ENCODE measurements at places on chromosomes 12 and 14.

DNA sequence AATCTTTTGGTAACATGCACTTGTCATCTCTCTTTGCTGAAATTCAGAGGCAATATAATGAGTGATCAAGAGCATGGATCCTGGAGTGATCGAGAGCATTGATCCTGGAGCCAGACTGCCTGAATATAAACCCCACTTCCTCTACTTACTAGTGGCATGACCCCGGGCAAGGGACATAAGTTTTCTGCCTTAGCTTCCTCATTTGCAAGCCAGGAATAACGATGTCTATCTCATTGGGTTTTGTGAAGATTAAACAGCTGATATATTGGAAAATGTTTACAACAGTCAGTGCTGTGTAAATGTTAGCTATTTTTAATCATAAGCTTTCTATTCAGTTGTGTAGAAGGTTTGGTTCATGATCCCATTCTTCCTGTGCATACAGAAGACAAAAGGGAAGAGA, 2.4 kb upstream of the CSRNP2 start:
- DNase-seq: no peak

GRCh38 chr12:126830778-126831680, 1435.9 kb upstream of the TMEM132C start:
- no peak for DNase-seq

GRCh38 chr12:124015494-124016461, 42.8 kb downstream of the ZNF664 start:
- DNase-seq: no peak

GRCh38 chr12:1947081-1947480, 28.6 kb upstream of the CACNA2D4 start:
- no peak for DNase-seq

- no peak for DNase-seq
These were observed 77.3 kb upstream of the CNTN1 start for GRCh38 chr12:40614923-40615322.

DNA sequence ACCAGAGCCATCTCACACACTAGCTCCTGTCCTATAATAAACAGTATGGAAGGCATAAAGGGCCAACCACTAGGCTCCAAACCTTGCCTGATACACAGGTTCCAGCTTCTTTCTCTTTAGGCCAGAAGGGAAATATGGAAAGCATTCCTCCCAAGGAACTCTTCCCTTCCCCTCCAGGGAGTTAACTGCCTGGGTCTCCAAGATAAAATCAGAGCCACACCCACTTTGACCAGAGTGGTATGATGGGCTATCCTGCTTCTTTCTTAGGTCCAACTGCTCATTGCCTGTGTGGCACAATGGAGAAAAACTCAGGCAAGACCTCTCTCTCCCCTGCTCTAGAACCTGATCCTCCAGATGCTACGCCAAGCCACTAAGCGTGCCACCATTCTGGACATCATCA, 2.1 kb downstream of the TSSK4 start:
- DNase-seq: no peak

GRCh38 chr12:38783304-38783703, 122.1 kb downstream of the CPNE8 start:
- DNase-seq: no peak

GRCh38 chr12:101925935-101926334, 48.6 kb downstream of the DRAM1 start:
- no peak for DNase-seq

GRCh38 chr12:116376354-116377193, 99.1 kb upstream of the MED13L start:
- DNase-seq: no peak

- no peak for DNase-seq
These were observed 2.9 kb upstream of the SLC25A29 start for GRCh38 chr14:100309028-100309737.

GRCh38 chr14:24435192-24435810, 5.5 kb downstream of the KHNYN start:
- DNase-seq: no peak

- DNase-seq: no peak
These were observed at the start of gene GLT1D1 for GRCh38 chr12:128852885-128853599. TSS of gene GLT1D1 (plus strand) at chr12:128853478. CDS start at chr12:128853582, 104 bp downstream.

GRCh38 chr14:36618641-36619040, 36.2 kb upstream of the NKX2-8 start:
- no peak for DNase-seq

- no peak for DNase-seq
These were observed 20.4 kb downstream of the SAV1 start for GRCh38 chr14:50647753-50648152.

GRCh38 chr14:104184506-104184905, 46.1 kb downstream of the KIF26A start:
- no peak for DNase-seq

DNA sequence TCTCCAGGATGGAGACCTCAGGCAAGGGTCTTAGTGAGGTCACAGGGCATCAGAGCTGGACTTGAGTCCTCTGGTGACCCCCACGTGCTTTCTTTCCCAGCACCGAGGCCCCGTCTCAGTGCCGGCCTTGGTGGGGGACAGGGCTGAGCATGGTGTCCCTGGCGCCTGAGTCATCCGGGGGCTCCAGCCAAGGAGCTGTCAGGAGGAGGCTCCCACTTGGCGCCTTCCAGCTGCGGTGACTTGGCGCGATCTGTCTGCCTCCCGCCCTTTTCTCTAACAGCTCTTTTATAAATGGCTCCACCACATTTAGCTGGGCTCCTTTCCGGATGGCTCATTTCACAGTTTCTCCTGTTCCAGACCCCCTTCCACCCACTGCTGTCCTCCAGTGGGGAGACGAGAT, 60.4 kb downstream of the PRMT8 start:
- no peak for DNase-seq

DNA sequence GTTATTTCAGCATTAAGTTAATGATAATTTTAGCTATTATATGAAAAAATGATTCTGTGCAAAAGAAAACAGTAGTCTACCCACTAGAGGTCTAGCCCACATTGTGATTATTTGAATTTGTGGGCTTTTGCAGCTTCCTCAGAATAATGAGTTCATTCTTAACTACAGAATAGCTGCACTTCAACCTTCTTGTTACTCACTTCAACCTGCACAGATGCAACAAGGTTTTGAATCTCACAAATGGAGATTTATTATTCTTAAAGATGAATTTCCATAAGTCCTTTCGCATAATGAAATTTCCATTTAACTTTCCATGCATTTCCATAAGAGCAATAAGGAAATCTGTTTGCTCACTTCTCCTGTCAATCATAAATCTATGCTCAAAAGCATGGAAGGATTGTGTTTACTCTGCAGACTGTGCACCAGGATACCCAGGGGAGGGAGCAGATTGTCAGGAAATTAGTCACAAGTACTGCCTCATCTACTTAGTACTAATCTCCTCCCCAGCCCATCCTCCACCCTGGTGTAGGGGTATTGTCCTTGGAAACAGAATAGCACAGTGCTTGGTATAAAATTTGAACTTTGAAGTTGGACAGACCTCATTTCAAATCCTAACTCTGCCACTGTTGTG, 24.1 kb downstream of the PTGER2 start:
- DNase-seq: no peak

- no peak for DNase-seq
These were observed 515.7 kb upstream of the ATXN7L3B start for GRCh38 chr12:74021937-74022336.

DNA sequence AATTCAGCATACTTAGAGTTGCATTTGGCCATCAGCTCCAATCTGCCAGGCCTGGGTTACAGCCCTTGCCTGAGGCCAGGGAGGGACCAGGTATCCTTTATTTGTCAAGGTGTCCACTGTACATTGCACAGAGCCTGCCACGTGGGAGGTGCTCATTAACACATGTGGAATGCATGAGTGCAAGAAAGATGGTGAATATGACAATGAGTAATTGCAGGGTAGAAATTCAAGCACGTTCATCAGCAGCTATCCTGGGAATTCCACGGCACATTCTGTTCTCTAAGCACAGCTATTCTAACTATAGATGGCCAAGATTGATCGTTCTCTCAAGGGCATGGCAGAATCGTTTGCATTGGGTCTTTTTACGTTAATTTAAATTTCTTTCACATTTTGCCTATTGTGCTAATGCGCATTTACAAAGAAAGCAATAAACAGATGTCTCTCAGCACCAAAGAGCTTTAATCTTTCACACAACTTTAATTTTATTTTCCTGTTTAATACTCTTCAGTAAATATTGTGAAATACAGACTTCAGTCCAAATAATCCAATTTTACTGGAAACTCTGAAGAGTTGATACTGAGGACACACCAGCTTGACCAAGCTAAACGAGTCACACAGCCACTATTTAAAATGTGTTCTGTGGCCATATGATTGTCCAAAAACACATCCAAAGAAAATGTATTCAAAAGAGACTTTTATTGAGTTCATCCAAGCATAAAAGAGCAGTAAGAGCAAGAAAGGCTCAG, 1025.7 kb upstream of the TMEM132C start:
- peak; percentile 19 for DNase-seq

- no peak for DNase-seq
These were observed 21.9 kb upstream of the MAP3K9 start for GRCh38 chr14:70830998-70831781.

DNA sequence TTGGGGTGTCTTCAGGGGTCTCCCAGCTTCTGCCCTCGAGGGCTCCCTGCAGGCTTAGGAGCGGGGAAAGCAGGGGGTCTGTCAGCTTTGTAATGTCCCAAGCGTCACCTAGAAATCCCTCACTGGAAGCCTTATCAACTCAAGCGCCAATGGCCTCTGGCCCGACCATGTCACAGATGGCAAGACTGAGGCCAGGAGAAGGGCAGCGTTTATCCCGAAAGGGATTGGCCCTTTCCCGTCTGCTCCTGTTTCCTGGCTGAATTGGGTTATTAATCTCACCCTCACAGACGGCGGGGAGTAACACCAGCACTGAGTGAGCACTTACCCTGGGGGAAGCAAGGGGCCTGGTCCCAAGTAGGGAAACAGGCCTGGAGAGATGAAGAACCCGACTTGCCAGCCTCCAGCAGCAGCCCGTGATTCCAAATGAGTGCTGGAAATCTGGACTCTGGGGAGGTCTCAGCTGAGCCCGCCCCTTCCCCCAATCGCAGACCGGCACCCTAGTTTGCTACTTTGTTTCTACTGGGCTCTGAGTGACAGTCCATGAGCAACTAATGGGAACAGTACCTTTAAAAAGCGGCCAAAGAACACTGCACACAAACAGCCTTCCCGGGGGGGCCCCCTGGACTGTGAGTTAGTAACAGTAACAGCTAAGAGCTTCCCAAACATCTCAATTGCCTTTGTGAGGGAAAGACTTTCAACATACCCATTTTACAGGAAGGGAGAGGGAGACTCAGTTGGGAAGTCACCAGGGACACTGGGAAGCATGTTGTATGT, 2.1 kb upstream of the NCOR2 start:
- DNase-seq: no peak

- no peak for DNase-seq
These were observed 27.8 kb downstream of the SMCO2 start for GRCh38 chr12:27474344-27474743.

- no peak for DNase-seq
These were observed 60.2 kb upstream of the ATP2B1 start for GRCh38 chr12:89768586-89769482.

- DNase-seq: no peak
These were observed 59.4 kb upstream of the VSX2 start for GRCh38 chr14:74179856-74180255.

DNA sequence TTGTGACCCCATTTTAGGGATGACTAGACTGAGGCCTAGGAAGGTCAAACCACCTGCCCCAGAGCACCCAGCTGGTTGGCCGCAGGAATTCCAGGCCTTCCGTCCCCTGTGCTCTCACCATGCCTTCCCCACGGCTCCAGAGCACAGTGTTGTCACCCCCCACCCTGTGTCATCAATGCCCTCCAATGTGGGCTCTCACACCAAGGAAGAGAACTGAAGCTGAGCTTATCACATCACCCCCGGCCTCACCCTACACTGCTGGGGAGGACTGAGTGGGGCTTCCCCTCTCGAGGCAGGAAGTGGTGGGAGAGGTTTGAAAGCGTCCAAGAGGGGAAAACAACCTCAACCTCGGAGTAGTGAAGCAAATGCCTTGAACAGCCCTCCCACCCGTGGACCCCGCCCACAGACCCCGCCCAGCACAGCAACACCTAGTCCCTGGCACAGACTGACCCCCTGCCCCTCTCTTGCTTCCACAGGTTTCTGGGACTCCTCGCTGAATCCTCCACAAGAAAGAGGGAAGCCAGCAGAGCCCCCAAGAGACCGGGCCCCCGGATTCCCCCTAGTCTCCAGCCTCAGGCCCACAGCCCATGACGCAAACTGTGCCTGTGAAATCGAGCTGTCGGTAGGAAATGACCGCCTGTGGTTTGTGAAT, 97.2 kb downstream of the LGMN start:
- no peak for DNase-seq

- DNase-seq: no peak
These were observed 54.1 kb upstream of the PLBD1 start for GRCh38 chr12:14621826-14622225.

DNA sequence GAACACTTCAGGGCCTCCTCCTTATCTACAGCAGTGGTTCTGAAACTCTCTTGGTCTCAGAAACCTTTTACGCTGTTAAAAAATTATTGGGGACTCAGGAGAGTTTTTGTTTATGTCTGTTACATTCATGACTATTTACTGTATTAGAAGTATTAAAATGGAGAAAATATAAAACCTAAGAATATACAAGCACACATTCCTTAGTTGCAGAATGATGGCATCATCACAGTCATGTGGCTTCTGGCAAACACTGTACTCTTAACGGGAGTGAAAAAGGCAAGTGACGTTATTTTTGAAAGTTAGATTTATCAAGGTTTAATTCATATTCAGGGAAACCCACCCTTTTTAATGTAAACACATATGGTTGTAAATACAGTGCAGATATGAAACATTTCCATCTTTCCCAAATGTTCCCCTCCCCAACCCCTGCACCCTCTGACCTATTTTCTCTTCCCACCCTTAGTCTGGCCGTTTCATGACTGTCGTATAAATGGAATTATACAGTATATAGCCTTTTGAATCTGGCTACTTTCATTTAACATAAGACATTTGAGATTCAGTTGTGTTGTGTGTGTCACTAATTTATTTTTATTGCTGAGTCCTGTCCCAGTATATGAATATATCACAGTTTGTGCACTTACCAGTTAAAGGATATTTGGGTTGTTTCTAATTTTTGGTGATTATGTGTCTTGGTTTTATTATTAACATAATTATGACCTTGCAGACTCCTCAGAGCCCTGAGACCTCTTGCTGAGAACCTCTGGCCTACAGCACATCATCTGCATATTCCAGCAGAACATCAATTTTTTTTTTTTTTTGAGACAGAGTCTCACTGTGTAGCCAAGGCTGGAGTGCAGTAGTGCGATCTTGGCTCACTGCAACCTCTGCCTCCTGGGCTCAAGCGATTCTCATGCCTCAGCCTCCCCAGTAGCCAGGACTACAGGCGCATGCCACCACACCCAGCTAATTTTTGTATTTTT, 457.0 kb downstream of the PCNX1 start:
- DNase-seq: no peak

All from tibial nerve (tissue), 4 donors.